ENCODE measurements at places on chromosomes 2 and 18.

- no peak for DNase-seq
Measured at GRCh38 chr18:72458271-72458670, 85.9 kb downstream of the CBLN2 start.

DNA sequence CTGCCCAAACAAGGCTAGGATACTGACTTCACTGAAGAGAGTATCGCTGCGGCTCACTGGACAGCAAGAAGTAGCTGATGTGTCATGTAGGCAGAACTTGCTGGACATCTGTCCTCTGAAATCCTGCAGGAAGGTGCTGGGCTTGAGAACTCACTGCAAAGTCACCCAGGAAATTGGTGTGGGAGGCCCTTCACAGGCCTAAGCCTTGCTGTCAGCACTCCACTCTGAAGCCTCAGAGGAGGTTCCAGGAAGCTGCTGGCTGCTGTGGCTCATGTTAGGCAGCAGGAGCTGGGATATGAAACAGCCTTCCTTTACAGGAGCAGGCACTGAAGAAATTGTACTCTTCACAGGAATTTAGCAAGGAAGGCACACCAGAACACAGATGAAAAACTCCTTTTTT is 88.3 kb upstream of the CCDC68 start:
- DNase-seq, result no peak

DNA sequence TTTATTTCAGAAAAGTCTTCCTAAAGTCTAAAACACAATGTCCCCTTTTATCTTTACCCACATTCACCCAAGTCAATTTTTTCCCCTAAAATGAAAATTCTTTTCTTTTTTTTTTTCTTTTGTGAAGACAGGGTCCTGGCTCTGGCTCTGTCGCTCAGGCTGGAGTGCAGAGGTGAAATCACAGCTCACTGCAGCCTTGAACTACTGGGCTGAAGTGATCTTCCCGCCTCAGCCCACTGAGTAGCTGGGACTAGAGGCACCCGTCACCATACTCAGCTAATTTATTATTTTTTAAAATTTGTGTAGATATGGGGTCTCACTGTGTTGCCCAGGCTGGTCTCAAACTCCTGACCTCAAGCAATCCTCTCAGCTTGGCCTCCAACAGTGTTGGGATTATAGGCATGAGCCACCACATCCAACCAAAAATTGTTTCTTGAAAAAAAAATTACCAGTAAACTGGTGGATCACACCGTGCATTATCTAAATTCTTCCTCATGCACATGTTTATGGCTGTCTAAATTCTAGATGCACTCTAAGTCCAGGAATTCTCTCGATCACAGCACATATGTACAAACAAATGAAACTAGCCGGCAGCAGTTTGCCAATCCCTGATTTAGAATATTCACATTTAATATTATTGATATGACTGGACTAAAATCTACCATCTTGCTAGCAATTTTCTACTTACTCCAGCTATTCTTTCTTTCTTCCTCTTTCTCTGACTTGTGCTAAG is 56.8 kb downstream of the OLA1 start:
- no peak for DNase-seq

GRCh38 chr2:199464606-199465352 is 7.0 kb upstream of the SATB2 start:
- peak; percentile 79 for DNase-seq

DNA sequence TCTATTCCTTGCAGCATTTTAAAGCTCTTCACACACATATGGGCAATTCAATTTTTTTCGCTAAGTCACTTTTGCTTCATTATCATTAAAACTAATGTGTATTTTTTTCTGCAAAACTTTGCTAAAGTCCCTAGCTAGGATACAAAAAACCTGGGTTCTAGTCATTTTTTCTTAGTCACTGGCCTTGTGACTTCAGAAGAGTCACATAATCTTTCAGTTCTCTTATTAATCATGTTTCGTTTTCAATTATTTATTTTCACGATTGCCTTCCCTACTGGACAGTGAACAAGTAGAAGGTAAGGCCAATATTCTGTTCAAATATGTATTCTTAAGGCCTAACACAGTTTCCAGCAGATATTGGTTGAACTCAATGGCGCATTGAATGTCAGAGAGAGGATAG is 60.9 kb upstream of the CYRIA start:
- DNase-seq, result no peak

DNA sequence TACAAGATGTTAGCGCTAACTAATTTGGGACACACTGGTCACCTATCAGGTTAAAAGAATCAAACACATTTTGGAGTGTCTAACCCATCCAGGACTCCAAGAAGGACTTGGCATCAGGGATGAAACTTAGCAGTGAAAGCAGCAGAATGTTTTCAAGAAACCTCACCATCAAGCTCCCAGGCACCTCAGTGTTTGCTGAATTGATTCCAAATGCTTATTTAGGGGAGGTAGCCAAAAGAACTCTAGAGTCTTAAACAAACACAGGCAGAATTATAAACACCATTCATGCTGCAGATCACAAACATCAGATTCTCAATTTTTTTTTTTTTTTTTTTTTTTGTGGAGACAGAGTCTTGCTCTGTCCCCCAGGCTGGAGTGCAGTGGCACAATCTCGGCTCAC is 122.8 kb upstream of the UXS1 start:
- DNase-seq, result no peak

GRCh38 chr2:39175026-39175812 is 54.4 kb upstream of the SOS1 start:
- no peak for DNase-seq

GRCh38 chr2:68279691-68280090 is 27.4 kb upstream of the PPP3R1 start:
- peak; percentile 59 for DNase-seq

GRCh38 chr2:227020416-227020815 is 143.6 kb downstream of the COL4A4 start:
- no peak for DNase-seq

- DNase-seq, result no peak
Measured at GRCh38 chr2:134118279-134119116, 135.4 kb upstream of the MGAT5 start.

GRCh38 chr2:130911482-130911881 is 74.8 kb downstream of the ARHGEF4 start:
- DNase-seq, result no peak

DNA sequence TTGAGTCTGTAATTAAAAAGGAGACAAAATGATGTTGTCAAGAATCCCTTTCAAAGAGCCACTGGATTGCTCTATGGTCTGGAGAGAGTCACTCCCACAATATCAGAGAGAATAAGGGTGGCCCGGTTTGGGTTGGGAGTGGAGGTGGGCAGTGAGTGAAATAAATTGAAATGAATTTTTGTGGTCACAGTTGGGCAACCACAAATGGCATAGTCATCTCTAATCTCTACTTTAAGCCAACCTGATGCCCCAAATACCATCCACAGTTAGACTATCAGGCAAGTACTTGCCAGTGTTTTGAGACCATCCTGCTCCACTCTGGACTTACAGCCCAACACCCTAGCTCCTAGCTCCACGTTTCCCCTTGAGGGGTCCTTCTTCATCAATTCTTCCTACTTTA is 559.7 kb downstream of the BCL11A start:
- DNase-seq, result no peak

GRCh38 chr2:68282811-68283418 is 30.6 kb upstream of the PPP3R1 start:
- no peak for DNase-seq

GRCh38 chr2:80706951-80707350 is 402.4 kb upstream of the LRRTM1 start:
- no peak for DNase-seq

DNA sequence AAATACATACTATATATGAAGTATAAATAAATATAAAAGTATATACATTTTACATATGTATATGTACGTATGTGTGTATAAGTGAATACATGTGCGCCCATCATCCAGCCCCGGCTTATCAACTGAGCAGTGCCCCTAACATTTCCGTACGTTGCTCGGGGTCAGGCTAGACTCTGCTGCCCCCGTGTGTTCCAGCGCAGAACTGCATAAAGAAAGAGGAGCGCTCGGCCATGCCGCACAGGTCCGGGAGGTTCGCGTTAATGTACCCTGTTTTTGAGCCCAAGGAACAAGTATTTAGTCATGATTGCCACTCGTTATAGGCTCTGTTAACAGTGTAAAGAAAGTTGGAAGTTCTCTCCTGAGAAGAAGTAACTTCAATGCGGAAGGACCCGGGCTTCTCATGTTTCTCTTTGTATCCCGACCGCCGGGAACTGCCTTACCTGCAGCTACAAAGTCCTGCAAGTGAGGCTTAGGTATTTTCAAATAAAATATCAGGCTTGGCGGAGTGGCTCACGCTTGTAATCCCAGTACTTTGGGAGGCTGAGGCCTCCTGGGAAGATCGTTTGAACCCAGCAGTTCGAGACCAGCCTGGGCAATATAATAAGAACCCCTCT is 55.7 kb downstream of the CD8B2 start:
- no peak for DNase-seq

GRCh38 chr2:75632091-75632701 is 14.4 kb upstream of the MRPL19 start:
- DNase-seq, result no peak

DNA sequence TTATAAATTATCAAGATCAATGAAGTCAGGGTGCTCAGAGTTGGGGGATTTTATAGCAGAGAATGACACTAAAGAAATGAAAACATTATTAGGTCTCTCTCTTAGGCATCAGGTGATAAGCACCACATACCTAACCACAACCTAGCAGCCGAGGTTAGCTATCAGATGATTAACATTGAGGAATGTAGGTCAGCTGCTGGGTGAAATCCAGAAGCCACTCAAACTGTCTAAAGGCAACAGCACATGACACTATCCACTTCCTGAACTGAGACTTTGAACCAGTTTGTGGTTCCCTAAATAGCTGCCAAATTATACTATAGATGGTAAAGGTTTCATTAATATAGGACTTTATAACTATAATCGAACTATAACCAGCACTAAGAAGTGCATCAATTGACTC is 4.7 kb downstream of the EPG5 start:
- DNase-seq, result no peak

- DNase-seq, result no peak
Measured at GRCh38 chr2:13103778-13104493, 387.2 kb downstream of the TRIB2 start.

GRCh38 chr2:60309336-60309735 is 244.1 kb downstream of the BCL11A start:
- no peak for DNase-seq

- peak; percentile 68 for DNase-seq
Measured at GRCh38 chr2:96260387-96261260, 5.2 kb downstream of the TMEM127 start.

GRCh38 chr18:38654946-38655345 is 1089.3 kb upstream of the CELF4 start:
- DNase-seq, result no peak

- no peak for DNase-seq
Measured at GRCh38 chr2:79585701-79586433, 73.0 kb downstream of the CTNNA2 start.

- no peak for DNase-seq
Measured at GRCh38 chr2:28053597-28053996, 163.1 kb downstream of the BABAM2 start.

- peak; percentile 14 for DNase-seq
Measured at GRCh38 chr18:63894106-63894772, 6.7 kb downstream of the SERPINB2 start.

- DNase-seq, result no peak
Measured at GRCh38 chr18:43531438-43531837, 254.1 kb upstream of the SYT4 start.

- DNase-seq, result no peak
Measured at GRCh38 chr2:105674401-105674800, 70.3 kb upstream of the NCK2 start.

DNA sequence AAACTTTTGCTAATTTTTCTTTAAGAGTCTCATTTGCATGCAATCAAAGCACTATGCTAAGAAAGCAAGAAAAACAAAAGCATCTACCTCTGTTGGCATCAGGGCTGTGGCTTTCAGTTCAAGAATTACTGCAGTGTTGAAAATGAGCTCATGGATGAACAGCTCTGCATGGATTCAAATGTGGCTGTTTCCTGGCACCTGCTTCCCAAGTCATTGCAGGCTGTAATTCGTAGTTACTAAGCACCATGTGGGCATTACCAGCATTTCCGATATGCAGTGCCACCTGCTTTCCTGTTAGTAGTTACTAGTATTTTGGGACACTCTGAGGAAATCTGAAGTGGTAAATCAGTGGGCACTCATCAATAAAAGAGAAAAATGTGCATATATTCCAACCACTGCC is 37.8 kb upstream of the FAM110C start:
- DNase-seq, result no peak

DNA sequence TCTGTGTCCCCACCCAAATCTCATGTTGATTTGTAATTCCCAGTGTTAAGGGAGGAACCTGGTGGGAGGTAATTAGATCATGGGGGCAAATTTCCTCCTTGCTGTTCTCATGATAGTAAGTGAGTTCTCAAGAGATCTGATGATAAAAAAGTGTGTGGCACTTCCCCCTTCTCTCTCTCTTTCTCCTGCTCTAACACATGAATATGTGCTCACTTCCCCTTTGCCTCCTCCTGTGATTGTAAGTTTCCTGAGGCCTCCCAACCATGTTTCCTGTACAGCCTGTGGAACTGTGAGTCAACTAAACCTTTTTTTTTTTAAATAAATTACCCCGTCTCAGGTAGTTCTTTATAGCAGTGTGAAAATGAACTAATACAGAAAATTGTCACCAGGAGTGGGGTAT is 380.0 kb downstream of the MEIS1 start:
- no peak for DNase-seq

- DNase-seq, result no peak
Measured at GRCh38 chr18:46832849-46833248, 76.0 kb upstream of the ST8SIA5 start.

DNA sequence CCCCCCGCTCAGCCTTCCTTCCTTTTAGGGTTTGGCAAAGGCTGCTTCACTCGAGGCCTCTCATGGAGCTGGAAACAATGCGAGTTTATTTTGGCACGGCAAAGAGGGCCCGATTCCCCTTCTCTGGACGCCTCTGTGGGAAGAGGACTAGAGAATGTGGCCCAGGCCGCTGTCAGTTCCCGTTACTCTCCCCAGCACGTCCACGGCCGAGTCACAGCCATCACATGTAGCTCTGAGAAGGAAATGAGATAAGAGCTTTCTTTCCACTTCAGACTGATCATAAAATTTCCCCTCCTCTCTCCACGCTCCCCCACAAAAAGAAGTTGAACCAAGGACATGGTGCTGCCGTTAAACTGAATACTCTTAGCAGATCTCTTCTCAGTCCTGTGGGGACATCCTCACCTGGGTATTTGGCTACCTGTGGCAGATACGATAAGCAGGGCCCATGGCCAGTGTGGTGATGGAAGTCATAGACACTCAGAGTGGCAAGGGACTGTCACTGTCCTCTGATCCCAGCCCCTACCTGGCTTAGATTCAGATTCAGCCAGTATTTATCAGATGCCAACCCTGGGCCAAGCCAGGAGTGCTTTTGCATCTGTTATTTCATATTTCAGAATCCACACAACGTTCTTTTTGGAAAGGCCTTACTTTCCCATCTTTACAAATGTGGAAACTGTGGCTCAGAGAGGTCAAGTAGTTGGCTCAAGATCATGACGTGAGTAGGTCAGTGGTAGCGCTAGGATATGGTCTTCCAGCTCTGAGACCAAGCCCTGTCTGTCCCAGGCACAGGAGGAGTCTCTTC is 101.2 kb downstream of the MCFD2 start:
- peak; percentile 47 for DNase-seq

GRCh38 chr2:11168488-11168887 is 13.2 kb downstream of the SLC66A3 start:
- no peak for DNase-seq
